ENCODE measurements at places on chromosomes 4 and X.

DNA sequence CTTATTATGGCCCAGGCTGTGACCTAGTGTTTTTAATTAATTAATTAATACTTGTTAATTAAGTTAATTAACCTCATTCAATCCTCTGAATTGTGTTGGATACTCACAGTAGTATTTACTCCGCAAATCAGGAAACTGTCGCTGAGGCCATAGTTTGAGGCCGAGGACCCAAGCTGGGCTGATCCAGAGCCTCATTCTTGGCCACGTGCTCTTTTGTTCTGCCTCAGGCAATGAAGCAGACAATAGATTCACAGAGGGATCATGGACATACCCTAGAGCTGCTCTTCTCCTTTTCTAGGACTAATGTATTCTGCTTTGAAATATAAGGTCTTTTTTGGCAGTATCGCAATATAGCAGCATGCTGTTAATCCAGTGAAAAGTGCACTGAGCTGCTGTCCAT is 24.0 kb upstream of the SNCA start:
- no peak for DNase-seq

- no peak for DNase-seq
Measured at GRCh38 chr4:153950100-153950979, 161.5 kb upstream of the SFRP2 start.

- peak; percentile 12 for DNase-seq
Measured at GRCh38 chr4:42671431-42672194, 14.7 kb upstream of the ATP8A1 start.

DNA sequence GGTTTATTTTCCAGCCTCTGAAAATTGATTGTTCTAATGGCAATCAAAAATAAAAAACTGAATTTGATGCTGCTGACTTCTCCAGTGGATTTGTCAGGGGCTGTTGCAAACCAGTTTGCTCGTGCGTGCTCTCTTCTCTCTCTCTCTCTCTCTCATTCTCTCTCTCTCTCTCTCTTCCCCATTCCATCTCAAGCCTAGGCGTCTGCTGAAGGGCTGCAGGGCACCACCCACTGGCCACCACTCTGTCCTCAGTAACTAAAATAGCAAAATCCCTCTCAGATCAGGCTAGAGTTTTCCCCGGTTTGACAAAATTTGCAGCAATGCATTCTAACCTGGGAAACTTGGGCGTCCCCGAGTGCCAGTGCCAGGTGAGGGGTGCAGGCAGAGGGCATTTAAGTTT is 19.4 kb downstream of the NKX6-1 start:
- peak; percentile 17 for DNase-seq

DNA sequence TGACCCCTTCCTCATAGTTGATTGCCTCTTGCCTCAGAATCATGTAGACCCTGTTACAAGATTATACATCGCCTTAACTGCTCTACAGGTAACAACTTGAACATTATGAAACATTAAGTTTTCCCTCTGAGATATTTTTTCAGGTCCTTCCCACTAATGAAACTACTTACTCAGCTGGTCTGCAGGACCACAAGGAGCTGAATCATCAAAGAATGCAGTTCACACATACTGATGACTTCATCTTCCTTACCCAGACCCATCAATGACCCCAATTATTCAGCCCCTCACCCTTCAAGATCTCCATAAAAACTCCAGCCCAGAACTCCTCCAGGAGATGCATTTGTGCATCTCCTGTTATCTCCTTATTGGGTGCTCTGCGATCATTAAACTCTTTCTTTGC is 720.9 kb downstream of the RAPGEF2 start:
- DNase-seq, result no peak

DNA sequence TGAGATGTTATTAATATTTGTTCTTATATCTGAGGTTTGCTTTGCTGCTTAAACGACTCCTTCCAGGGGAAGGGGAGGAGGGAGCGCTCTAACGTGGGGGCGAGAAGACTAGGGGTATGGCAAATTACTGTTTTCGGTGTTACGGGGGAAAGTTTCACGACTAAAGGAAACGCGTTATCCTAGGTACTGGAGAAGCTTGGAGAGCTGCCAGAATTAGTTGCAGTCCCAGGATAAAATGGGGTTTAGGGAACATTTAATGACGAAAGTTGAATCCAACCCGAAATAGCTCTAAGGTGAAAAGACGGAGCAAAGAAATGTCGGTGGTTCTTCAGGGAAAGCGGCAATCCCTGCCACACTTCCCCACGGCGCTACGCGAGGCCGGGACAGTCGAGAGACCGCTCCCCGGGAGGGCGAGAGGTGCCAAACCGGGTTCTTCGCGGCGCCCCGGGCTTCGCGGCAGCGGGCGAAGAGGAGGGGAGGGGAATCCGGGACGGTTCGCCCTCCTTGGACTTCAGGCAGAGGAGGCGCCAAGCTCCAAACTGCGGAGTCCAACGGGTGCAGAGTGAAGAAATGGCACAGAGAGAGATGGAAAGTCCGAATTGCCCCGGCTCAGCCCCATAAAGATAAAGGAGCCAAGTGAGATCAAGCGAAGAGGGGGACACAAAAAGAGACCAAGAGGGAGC is 724 bp downstream of the THOC2 start:
- peak; percentile 36 for DNase-seq

DNA sequence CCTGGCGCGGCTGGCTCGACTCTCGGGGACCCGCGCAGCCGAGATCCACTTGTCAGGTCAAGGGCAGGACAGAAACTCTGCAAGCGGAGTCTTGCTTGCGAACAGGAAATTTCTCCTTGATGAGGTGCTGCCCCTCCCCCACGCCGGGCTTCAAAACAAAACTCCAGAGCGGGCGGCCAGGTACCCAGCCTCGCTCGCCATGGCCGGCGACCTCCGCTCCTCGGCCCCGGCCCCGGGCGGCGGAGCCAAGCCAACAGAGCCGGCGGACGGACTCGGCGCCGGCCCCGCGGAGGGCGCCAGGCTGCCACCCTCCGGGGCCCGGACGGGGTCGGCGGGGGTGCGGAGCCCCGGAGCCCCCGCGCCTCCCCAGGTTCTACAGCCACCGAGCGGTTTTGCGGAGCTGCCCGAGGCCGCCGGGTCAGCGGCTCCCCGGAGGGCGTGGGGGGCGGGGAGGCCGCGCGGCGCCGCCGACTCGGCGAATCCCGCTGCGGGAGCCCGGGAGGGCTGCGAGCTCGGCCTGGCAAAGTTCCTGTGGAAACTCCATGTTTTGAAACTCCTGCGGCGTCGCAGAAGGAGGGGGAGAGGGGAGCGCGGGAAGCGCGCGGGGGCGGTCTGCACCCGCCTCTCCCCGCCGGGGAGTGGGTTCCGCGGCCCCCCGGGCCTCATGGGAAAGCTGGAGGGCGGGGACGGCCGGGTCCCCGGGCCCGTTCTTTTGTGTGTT is 11.7 kb upstream of the BCOR start:
- peak; percentile 42 for DNase-seq

GRCh38 chr4:136865526-136865925 is 666.8 kb downstream of the PCDH18 start:
- no peak for DNase-seq

- DNase-seq, result no peak
Measured at GRCh38 chr4:178316211-178316610, 874.0 kb upstream of the AGA start.

- no peak for DNase-seq
Measured at GRCh38 chrX:138378876-138379275, 332.6 kb downstream of the FGF13 start.

DNA sequence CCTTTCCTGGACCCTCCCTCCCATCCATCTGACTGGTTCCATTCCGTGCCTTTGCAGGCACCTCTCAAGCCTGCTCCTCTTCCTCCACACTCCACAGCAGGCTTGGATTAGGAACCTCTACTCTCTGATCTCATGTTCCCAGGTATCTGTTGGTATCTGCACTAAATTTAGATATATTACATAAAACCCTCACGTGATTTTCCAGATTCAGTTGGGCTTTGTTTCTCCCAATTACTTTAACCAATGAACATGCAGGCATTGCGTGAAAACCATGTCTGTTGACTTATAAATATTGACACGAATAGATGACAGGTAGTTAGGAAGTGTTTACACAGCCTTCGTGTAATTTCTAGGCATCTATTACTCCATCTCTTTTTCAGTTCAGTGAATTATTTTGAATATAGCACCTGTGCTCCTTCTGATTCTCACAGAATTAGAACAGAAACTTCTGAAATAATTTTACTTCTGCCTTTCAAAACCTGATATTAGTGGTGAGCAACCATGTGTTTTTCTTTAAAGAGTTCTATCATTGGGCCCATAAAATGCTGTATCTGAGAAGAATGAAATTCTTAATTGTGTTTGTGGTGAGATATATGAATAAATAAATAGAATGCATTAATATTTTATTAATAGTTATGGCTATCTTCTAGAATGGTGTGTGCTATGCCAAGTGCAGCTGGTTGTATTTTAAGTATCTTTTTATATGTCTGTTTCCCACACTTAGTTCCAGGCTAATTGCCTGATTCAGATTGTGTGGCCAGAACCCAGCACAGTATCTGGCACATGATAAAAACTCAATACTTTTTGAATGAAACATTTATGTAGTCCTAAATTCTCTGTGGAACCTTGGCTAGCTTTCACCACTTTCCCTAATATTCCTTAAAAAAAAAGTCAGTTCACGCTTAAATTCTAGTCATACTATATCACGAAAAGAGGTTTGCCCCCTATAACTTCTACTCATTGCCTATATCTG is 304.8 kb downstream of the QDPR start:
- no peak for DNase-seq

GRCh38 chr4:165715989-165716388 is 157.0 kb upstream of the TLL1 start:
- DNase-seq, result no peak
